Hepatocyte (in vitro differentiated cells): ENCODE measurements at places on chromosomes 12 and 14. TPM values are rescaled to one million over a fixed set of nuclear protein-coding genes. Genes with fewer than 3 reads are reported as not detected.

- H3K4me3 ChIP-seq: no peak overlapping the region
- no peaks in the 10 kb centered on the region for H3K4me1 ChIP-seq
- no peaks in the 10 kb centered on the region for H3K27me3 ChIP-seq
- no peak for DNase-seq
- H3K27ac ChIP-seq: no peak overlapping the region
These were observed 42.5 kb downstream of the JDP2 start for GRCh38 chr14:75470238-75470797.

Gene SLCO1B1
- 3.4 and 8.9 TPM in 2 replicates for polyA plus RNA-seq

- DNase-seq: peak; percentile 63
- H3K27ac ChIP-seq: no peak overlapping the region
- H3K4me3 ChIP-seq: no peak overlapping the region
- no peaks in the 10 kb centered on the region for H3K4me1 ChIP-seq
These were observed 276.3 kb upstream of the FAR2 start for GRCh38 chr12:28872654-28873268.

DNA sequence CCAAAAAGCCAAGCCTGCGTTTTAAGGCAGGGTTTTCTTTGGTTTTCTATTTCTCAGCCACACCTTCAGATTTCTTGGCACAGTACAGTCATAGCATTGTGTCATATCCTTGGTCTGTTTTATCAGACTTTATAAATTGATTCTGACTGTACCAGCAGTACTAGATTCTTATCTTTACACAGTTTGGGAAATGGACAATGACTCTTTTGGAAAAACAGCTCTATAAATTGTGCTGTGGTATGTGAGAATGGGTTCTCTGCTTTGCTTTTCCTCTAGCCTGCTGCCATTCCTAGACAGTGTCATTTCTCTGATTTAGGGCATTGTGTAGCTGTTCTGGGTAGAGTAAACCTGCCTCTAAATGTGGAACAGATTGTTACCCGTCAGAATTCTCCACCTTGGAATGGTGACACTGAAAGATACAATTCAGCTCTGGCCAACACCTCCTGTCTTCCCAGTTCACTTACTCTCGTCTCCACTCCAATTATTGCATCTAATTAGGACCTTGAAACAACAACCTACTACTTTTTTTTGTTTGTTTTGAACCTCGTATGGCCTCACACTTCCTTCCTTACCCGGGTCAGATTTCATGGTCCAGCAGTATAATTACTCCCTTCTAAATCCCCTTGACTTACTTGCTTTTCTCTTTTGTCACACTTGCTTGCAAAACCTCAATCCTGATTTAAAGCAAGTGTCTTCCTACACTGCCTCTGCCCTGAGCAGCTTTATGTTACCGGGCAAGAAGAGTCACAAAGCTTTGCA, 226.3 kb downstream of the ERC1 start:
- H3K27me3 ChIP-seq: no peaks in the 10 kb centered on the region
- no peak overlapping the region for H3K4me3 ChIP-seq
- no peaks in the 10 kb centered on the region for H3K36me3 ChIP-seq
- H3K4me1 ChIP-seq: peaks cover 36% of the 10 kb centered on the region
- H3K27ac ChIP-seq: no peak overlapping the region

Gene PZP
- 0.45 and 0.49 TPM in 2 replicates for polyA plus RNA-seq

DNA sequence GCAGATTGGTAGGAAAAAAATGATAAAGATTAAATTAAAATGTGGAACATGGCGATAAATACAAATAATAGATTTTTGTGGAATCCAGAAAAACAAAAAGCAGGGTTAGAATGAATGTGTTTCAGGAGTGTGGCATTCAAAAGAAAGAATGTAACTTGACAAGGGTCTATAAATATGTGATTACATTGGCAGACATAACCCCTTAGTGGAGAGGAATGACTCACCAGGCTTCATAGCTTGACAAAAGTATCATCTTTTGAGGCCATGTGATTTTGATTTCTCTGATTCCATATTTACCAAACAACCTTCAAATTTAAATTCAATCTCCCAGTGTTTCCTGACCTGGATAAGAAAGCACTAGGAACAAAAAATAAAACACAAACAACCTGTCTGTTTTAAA, 24.4 kb upstream of the MGST1 start:
- DNase-seq: no peak
- H3K4me3 ChIP-seq: no peak overlapping the region
- no peaks in the 10 kb centered on the region for H3K36me3 ChIP-seq
- H3K4me1 ChIP-seq: peaks cover 19% of the 10 kb centered on the region
- no peaks in the 10 kb centered on the region for H3K27me3 ChIP-seq
- H3K27ac ChIP-seq: no peak overlapping the region

DNA sequence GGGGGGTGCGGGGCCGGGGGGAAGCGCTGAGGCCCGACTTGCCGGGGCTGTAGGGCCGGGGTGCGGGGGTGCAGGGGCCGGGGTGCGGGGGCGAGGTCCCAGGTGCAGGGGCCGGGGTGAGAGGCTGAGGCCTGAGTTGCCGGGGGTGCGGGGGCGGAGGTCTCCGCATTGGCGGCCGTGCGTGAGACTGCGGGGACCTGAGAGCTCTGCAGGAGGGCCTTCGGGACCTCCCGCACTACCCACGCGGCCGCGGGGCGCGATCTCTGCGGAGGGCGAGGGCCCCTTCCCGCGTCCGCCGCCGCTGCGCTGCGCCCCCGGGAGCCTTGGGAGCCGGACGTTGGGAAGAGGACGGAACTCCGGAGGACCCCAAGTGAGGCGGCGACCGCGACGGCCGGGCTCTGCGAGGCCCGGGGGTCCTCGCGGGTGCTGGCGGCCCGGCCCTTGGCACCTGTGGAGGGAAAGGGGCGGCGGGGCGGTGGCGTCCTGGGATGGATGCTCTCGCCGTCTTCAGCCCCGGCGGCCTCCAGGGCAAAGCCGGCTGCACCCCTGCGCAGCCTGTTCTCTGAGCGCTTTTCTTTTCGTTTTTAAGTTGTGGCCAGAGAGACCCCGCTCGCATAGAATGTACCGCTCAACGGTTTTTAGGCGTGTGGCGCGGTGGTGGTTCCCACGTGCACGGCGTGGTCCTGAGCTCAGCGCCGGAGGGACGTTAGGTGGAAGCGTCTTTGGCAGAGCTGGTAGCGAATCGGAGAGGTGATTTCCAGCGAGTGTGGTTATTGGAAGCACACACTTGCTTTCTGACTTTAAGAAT, 1.3 kb downstream of the PIWIL1 start:
- no peak overlapping the region for H3K27ac ChIP-seq
- no peaks in the 10 kb centered on the region for H3K36me3 ChIP-seq
- H3K27me3 ChIP-seq: no peaks in the 10 kb centered on the region
- H3K4me1 ChIP-seq: peaks cover under 1% of the 10 kb centered on the region
- no peak for DNase-seq
- H3K4me3 ChIP-seq: no peak overlapping the region

GRCh38 chr12:19694627-19695026, 255.3 kb downstream of the AEBP2 start:
- H3K4me1 ChIP-seq: no peaks in the 10 kb centered on the region
- H3K4me3 ChIP-seq: no peak overlapping the region
- H3K27me3 ChIP-seq: no peaks in the 10 kb centered on the region
- DNase-seq: no peak
- no peak overlapping the region for H3K27ac ChIP-seq

Gene MUCL1
- polyA plus RNA-seq: not detected in 2 replicates

GRCh38 chr12:4137015-4137414, 136.5 kb upstream of the CCND2 start:
- peaks cover 10% of the 10 kb centered on the region for H3K4me1 ChIP-seq
- no peaks in the 10 kb centered on the region for H3K36me3 ChIP-seq
- H3K27ac ChIP-seq: peak overlapping the region; percentile 54
- no peak overlapping the region for H3K4me3 ChIP-seq

DNA sequence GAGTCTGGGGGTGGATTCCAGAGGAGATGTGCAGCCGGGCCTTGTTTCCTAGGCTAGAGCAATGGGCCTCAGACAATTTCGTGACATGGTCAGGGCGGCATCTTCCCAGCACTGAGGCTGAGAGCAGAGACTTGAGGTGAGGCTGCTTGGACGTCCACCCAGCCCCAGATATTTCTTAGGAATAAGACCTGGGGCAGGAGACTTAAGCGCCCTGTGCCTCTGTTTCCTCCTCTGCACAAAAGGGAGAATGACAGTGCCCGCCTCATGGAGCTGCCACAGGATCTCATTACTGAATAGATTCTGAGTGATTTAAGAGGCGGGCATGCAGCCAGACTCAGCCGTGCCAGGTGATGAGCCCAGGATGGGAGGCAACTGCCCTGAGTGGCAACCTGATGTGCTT, 297.9 kb upstream of the SFSWAP start:
- no peak overlapping the region for H3K4me3 ChIP-seq
- H3K27ac ChIP-seq: no peak overlapping the region
- H3K4me1 ChIP-seq: no peaks in the 10 kb centered on the region
- no peaks in the 10 kb centered on the region for H3K27me3 ChIP-seq

DNA sequence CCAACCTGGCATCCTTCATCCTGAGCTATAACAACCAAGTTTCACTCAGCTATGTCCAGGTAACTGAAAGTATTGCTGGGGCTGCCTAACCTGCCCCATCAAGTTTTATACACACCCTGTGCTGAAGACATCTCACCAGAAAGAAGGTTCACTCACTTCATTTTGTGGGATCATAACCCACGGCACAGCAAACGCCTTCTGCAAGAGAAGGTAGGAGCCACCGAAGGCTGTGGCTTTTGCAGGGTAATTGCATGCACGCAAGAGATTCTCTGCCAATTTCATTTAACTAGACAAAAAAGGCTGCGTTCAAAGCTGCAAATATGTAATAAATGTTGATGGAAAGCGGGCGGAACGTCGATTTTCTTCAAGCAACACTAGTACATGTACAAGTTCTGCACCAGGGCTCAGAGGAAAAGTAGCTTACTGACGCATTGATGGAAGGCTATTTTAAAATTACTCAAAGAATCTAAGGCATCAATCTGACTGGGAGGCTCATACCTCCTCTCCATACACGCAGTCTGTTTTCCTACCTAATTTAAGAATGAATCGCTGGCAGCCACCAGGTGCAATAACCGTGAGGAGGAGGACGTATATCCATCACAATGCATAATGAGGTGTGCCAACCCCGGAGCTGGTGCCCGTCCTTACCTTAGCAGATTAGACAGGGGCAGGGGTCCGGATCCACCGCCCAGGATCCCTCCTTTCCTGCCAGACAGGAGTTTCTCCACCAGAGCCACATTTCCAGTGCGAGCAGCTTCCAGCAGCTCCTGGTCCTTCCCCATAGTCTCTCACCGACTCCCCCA, 1.1 kb downstream of the ANKS1B start:
- H3K27ac ChIP-seq: no peak overlapping the region
- H3K36me3 ChIP-seq: no peaks in the 10 kb centered on the region
- peaks cover 7% of the 10 kb centered on the region for H3K4me1 ChIP-seq
- peak; percentile 4 for DNase-seq
- H3K4me3 ChIP-seq: no peak overlapping the region
- peaks cover 48% of the 10 kb centered on the region for H3K27me3 ChIP-seq

GRCh38 chr12:20436316-20436715, 68.0 kb downstream of the PDE3A start:
- H3K27me3 ChIP-seq: no peaks in the 10 kb centered on the region
- H3K4me1 ChIP-seq: peaks cover 7% of the 10 kb centered on the region
- peak overlapping the region; percentile 28 for H3K27ac ChIP-seq
- no peaks in the 10 kb centered on the region for H3K36me3 ChIP-seq

DNA sequence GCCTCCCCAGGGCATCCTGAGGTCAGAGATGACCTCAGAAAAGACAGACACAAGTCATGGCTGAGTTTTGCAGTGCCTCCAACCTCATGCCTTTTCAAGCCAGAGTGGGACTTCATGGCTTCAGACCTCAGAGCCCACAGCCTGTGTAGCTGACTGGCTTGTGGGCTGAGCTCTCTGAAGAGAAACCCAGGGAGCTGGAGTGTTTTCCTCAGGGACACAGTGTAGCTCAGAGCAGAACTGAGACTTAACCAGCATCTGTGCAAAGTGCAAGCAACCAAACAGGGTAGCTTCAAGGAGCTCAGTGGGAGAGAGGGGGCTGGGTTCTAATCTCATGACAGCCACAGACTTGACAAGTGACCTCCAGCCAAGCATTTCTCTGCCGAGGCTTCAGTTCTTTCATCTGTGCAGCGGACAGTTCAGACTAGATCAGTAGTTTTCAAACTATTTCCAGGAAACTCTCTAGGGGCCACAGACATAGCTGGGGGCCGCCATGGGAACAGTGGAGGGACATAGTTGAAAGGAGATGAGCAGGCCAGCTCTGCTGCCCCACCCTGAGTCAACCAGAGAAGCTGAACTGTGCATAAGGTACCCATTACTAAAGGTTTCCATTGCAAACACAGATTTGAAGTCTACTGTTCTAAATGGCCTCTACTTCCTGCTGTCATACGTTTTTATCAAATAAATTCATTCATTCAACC, 80.0 kb downstream of the LGMN start:
- no peak for DNase-seq
- H3K27ac ChIP-seq: no peak overlapping the region
- H3K4me1 ChIP-seq: no peaks in the 10 kb centered on the region

- H3K4me1 ChIP-seq: peaks cover 4% of the 10 kb centered on the region
- H3K36me3 ChIP-seq: no peaks in the 10 kb centered on the region
- H3K27me3 ChIP-seq: no peaks in the 10 kb centered on the region
- H3K27ac ChIP-seq: no peak overlapping the region
These were observed 267.3 kb upstream of the PDE3A start for GRCh38 chr12:20101046-20101445.

Gene HHIPL1
- 0.88 and 1.4 TPM in 2 replicates for polyA plus RNA-seq

DNA sequence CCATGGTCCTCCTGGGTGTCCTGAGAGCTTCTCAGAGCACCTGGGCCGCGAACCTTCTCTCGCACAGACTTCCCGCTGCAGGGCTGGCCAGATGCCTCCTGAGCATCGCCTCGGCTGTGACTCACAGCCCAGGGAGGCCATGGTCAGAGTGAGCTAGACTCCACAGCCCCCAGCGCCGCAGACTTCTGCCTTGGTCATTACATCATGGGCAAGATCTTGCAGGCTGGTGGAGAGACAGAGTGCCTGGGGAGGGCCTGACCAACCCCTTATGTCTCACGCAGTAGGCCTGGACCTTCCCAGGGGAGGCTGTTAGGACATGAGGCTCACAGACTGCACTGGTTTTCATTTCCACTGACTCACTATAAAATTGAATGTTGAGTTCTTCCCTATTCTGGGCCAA, 41.8 kb downstream of the SMOC1 start:
- DNase-seq: peak; percentile 24
- H3K4me3 ChIP-seq: no peak overlapping the region
- H3K27me3 ChIP-seq: no peaks in the 10 kb centered on the region

GRCh38 chr12:68342966-68343365, 10.8 kb upstream of the MDM1 start:
- no peak for DNase-seq
- no peaks in the 10 kb centered on the region for H3K36me3 ChIP-seq
